Stimulated activated CD4-positive, alpha-beta T cell treated with anti-CD3 and anti-CD28 coated beads, Interleukin-1b, Interleukin-23, amount 100 ng/mL, for 4 hours (primary cell): ENCODE measurements at places on chromosomes 3 and 15.

GRCh38 chr3:45765266-45765851, 31.0 kb downstream of the SLC6A20 start:
- DNase-seq, result no peak

DNA sequence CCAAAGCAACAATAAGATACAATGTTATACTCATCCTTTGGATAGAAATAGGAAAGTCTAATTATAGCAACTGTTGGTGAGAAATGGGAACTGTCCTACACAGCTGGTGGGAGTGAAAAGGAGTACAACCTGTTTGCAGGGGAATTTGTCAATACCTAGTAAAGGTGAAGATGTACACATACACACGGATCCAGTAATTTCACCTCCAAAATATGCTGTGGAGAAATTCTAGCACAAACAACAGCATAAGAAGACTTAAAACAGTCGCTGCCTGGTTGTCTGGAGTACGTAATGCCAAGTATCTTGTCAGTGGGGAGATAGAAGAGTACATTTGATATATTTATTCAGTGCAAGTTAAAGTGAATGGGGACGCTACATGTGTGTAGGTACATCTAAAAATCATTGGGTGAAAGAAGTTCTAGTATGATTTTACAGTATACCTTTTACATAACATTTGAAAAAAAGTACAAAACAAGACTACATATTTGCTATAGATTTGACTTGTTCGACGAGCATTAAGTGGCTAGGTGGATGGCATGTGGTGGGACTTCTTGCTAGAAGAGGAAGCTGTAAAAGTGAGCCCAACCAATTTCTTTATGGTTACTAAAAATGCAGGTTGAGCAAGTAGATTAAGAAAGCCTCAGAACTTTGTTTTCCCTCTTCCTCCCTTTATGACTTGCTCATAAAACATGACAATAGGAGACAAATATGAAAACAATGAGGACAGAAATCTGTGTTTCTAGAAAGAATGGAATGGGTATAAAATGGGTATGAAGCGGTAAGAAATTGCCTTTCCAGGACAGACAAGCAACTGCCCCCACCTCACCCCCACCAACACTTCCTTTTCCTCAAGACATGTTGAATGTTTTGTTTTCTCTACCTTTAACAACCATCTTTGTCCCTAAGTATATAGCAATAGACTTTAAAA, 50.2 kb upstream of the CCR4 start:
- no peak for DNase-seq

- no peak for DNase-seq
These were observed 150.0 kb downstream of the GHSR start for GRCh38 chr3:172298247-172298646.

DNA sequence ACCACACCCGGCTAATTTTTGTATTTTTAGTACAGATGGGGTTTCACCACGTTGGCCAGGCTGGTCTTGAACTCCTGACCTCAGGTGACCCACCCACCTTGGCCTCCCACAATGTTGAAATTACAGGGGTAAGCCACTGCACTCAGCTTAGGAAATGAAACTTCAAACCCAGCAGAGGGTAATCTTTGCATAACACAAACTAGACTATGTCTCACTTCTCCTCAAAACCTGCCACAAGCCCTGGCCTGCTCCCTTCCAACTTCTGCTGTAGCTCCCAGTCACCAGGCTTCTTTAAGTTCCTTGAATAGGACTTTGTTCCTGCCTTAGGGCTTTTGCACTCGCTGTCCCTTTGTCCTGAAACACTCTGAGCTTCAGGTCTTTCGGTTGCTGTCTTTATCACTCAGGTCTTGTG, 39.2 kb upstream of the SEMA4B start:
- no peak for DNase-seq

GRCh38 chr3:187646906-187647660, 23.1 kb downstream of the SST start:
- DNase-seq, result no peak

DNA sequence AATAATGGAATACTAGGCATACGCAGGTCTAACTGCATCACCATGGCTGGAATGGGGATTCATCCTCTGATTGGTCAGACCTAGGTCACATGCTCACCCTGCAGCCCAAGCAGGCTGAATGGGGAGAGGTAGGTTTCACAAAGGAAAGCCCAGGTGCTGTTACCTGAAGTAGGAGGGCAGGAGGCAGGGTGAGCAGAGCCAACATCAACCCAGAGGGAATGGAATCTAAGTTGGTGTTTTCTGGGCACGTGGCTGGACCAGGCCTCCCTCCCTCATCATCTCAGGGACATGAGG, 6.7 kb upstream of the H1-8 start:
- no peak for DNase-seq
